Stimulated activated naive B cell treated with anti-CD40 and anti-IgM and Interleukin-4, amounts not matched to agents 10 μg/mL and 1 μg/mL and 100 μg/mL, for 72 hours (primary cell): ENCODE measurements at places on chromosomes 3 and 15.

DNA sequence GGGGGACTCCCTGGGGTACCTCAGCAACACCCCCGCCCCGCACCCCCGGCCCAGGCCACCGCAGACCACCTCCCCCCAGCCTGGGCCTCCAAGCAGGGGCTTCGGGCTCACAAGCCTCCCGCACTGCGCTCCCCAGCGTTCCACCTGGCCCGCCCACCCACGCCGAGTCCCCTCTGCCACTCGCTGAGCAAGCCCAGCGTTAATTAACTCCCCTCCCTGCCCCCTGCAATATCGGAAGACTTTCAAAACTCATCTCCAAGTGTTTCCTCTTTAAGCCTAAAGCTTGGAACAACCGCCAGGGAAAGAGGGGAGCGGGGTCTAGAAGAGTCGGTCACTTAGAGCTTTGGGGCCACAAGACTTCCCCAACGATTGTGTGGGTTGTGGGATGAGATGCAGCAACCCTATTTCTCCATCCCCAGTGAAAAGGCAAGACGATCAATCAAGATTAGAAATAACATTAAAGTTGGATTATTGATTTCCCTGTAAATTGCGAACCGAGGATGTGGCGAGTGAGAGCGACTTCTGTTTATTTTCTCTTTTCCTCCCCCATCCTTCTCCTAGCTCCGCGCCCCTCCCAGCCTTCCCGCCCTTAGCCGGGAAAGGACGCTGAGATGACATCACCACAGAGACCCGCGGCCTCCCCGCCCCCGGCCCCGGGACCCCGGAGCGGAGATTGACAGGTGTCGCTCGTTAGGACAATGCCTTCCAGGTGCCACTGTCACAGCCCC is 30.2 kb downstream of the NR2F2 start:
- peak overlapping the region; percentile 70 for H3K27ac ChIP-seq
- H3K4me1 ChIP-seq: peaks cover 16% of the 10 kb centered on the region
- H3K36me3 ChIP-seq: no peaks in the 10 kb centered on the region
- no peak for DNase-seq
- H3K4me3 ChIP-seq: no peak overlapping the region

DNA sequence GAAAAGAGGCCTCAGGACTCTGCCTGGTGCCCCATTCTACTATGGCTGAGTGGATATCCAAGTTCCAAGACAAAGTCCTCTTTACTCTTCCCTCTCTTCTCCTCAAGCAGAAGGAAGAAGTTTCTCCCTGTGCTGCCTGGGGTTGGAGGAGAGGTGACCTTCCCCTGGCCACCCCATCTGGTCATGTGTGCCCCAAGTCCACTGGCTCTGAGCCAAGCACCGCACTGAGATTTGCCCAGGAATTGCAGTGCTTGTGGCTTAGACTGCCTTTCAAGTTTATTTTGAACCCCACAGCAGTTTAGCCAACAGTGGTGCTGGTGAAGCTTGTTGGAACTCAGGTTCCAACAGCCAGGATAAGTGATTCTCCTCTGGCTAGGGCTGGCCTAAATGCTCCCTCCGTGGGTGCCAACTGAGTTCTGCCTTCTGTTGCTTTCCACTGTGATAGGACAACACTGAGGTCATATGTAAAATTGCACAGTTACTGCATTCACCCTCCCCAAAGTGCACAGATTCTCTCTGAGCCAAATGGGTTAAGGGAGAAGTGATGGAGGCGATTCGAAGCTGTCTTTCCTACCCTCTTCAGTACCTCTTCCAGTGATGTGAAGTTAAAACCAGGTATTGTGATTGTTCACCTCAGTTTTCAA is 69.9 kb downstream of the TMCO5A start:
- peak overlapping the region; percentile 10 for H3K27ac ChIP-seq
- no peak for DNase-seq
- no peaks in the 10 kb centered on the region for H3K36me3 ChIP-seq
- H3K27me3 ChIP-seq: peaks cover 18% of the 10 kb centered on the region
- H3K4me1 ChIP-seq: peaks cover 9% of the 10 kb centered on the region

- H3K4me3 ChIP-seq: no peak overlapping the region
- H3K36me3 ChIP-seq: no peaks in the 10 kb centered on the region
- no peaks in the 10 kb centered on the region for H3K27me3 ChIP-seq
Measured at GRCh38 chr3:106629215-106629832, 747.9 kb upstream of the CCDC54 start.

GRCh38 chr15:59818336-59818735 is 129.2 kb upstream of the BNIP2 start:
- H3K36me3 ChIP-seq: no peaks in the 10 kb centered on the region
- H3K27me3 ChIP-seq: peaks cover 56% of the 10 kb centered on the region
- no peak for DNase-seq
- no peak overlapping the region for H3K4me3 ChIP-seq

DNA sequence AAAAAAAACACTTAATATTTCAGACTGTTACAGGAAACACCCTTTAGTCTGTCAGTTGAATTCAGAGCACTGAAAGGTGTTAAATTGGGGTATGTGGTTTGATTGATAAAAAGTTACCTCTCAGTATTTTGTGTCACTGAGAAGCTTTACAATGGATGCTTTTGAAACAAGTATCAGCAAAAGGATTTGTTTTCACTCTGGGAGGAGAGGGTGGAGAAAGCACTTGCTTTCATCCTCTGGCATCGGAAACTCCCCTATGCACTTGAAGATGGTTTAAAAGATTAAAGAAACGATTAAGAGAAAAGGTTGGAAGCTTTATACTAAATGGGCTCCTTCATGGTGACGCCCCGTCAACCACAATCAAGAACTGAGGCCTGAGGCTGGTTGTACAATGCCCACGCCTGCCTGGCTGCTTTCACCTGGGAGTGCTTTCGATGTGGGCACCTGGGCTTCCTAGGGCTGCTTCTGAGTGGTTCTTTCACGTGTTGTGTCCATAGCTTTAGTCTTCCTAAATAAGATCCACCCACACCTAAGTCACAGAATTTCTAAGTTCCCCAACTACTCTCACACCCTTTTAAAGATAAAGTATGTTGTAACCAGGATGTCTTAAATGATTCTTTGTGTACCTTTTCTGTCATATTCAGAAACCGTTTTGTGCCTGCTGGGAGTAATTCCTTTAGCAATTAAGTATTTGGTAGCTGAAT is 17.9 kb downstream of the TMEM43 start:
- H3K4me3 ChIP-seq: no peak overlapping the region
- H3K4me1 ChIP-seq: peaks cover 21% of the 10 kb centered on the region
- peaks cover 61% of the 10 kb centered on the region for H3K36me3 ChIP-seq
- peak overlapping the region; percentile 85 for H3K27ac ChIP-seq
- no peaks in the 10 kb centered on the region for H3K27me3 ChIP-seq
- no peak for DNase-seq

GRCh38 chr15:80384432-80384831 is 19.8 kb upstream of the ARNT2 start:
- no peak overlapping the region for H3K4me3 ChIP-seq
- no peaks in the 10 kb centered on the region for H3K4me1 ChIP-seq
- no peak for DNase-seq
- no peak overlapping the region for H3K27ac ChIP-seq
- H3K27me3 ChIP-seq: peaks cover 5% of the 10 kb centered on the region

DNA sequence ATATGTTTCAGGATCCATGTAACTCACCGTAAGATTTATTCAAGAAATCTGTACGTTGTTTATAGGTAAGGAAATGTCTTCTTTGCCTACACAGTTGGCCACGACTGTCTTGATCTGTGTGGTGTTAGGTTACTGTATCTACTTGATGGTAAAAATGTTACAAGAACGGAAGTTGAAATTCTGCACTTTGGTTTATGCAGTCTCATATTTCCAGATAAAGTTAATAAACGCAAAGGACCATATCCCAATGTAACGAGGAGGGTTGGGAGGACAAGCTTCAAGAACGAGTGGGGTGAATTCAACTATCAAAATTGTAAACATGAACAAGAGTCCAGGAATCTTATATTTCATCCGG is 1.0 kb downstream of the USF3 start:
- H3K36me3 ChIP-seq: no peaks in the 10 kb centered on the region
- DNase-seq: no peak
- peaks cover 22% of the 10 kb centered on the region for H3K4me1 ChIP-seq
- no peak overlapping the region for H3K4me3 ChIP-seq
- H3K27me3 ChIP-seq: no peaks in the 10 kb centered on the region

DNA sequence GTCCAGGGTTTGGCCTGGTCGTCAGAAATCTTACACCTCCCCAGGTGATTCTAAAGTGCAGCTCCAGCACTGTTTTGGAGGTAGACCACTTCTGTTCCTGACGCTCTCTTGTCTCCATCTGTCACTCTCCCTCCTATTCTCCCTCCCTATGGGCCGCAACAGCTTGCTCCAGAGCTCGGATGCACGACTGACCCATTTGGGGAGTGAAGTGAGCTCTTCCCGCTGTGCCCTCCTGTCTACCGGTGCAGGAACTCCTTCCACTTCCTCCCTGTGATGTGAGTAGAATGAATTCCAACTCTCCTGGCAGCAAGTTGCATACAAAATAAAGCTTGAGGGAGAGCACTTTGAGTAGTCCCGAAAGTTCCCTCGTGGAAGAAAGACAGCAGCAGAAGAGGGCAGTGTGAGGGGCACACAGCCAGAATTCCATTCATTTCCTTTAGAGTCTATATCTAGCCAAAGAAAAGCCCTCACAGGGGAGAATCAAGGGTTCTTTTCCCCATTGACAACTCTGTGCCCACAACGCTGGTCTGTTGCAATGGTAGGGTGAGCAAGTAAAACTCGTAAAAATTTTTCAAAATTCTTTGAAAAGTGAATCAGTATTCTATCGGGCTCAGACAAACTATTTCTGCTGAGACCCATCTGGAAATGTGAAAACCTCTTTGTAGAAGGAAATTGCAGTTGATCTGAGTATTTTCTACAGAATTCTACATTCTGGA is 39.9 kb upstream of the BDH1 start:
- H3K27ac ChIP-seq: no peak overlapping the region
- H3K27me3 ChIP-seq: peaks cover 3% of the 10 kb centered on the region
- peaks cover 9% of the 10 kb centered on the region for H3K4me1 ChIP-seq
- no peak overlapping the region for H3K4me3 ChIP-seq
- no peaks in the 10 kb centered on the region for H3K36me3 ChIP-seq

- DNase-seq: no peak
- H3K27ac ChIP-seq: no peak overlapping the region
- H3K36me3 ChIP-seq: no peaks in the 10 kb centered on the region
Measured at GRCh38 chr15:51226576-51227210, 111.7 kb downstream of the CYP19A1 start.

DNA sequence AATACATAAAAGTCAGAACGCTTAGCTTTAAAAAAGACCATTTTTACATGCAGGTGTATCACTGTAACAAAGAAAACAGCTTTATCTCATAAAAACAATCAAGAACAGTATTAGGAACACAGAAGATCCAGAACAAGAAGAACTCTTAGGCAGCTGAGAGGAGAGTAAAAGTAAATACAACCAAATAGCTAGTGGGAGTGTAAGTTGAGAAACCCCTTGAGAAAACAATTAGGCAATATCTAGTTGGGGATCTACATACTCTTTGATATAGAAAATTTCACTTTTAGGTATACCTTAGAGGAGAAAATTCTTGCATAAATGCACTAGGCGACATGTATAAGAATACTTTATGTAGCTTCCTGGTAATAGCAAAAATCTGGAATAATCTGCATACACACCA is 7.5 kb downstream of the TMF1 start:
- H3K36me3 ChIP-seq: peaks cover 41% of the 10 kb centered on the region
- no peak for DNase-seq
- peaks cover 14% of the 10 kb centered on the region for H3K4me1 ChIP-seq

DNA sequence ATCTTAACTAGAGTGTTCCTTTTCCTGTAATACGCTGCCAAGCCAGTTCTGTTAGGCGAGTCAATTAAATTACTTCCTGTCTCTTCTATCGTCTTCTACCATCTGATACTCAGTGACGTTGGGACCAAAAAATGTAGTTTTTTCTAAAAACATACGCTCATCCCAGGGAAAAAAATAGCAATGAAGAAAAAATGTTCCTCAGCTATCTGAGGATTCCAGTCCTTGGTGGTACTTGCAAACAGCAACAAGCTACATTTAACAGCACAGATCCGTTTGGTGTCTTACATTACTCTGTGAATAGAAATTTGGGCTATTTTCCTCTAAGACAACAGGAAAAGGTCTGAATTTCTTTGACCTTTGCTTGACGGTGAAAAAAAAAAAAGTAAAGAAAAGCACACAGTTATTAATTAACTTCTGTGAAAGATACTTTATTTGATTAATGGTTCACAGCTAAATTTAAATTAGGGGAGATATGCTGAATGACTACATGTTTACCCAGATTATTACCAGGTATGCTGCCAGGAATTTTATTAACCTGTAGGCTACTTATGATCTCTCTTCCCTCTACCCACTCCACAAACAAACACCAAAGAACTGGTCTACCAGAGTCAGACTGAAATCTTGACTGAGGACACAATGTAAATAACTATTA is 254.4 kb upstream of the ZPLD1 start:
- H3K4me3 ChIP-seq: no peak overlapping the region
- no peak for DNase-seq
- no peaks in the 10 kb centered on the region for H3K36me3 ChIP-seq

GRCh38 chr3:119636249-119636648 is 24.1 kb downstream of the POPDC2 start:
- no peaks in the 10 kb centered on the region for H3K27me3 ChIP-seq
- DNase-seq: no peak
- H3K4me3 ChIP-seq: no peak overlapping the region
- H3K27ac ChIP-seq: peak overlapping the region; percentile 33
- H3K4me1 ChIP-seq: peaks cover 34% of the 10 kb centered on the region
- peaks cover 25% of the 10 kb centered on the region for H3K36me3 ChIP-seq

DNA sequence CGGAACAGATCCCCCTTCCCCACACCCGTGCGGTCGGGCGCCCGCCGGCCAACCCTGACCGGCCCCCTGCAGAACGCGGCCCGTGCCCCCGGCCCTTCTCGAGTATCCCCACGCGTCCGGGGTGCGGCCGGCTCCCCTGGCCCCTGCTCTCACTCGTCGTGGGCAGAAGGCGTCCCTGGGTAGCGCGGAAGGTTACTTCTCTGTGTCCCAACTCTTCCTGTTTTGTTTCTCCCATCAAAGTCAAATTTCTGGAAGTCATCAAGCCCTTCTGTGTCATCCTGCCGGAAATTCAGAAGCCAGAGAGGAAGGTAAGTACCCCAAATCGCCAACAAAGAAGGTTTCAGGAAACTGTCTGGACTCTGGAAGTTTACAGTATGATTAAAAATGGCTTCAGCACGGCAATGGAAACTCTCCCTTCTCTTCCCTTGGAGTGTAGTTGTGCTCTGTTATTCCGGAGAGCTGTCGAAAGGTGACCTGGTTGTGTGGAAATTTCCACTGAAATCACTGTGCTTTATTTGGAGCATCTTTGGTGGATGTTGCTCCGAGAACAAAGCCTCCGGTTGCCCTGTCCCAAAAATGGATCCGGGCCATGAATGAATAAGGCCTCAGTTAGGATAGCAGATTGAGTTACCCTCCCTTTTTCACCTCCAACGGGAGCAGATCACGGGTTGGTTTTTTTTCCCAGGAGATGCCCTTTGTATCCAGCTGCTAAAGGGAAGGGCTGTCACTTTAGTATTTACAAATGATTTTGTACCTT is 536 bp downstream of the SEC61A1 start:
- H3K27me3 ChIP-seq: no peaks in the 10 kb centered on the region
- peaks cover 39% of the 10 kb centered on the region for H3K36me3 ChIP-seq
- H3K27ac ChIP-seq: peak overlapping the region; percentile 98
- peak overlapping the region; percentile 89 for H3K4me3 ChIP-seq

GRCh38 chr15:58985443-58985842 is 2.0 kb upstream of the RNF111 start:
- no peak overlapping the region for H3K27ac ChIP-seq
- no peak overlapping the region for H3K4me3 ChIP-seq
- peaks cover 2% of the 10 kb centered on the region for H3K36me3 ChIP-seq
- DNase-seq: no peak
